ENCODE measurements at places on chromosomes 5 and 9.

- no peak for DNase-seq
These were observed 1021.7 kb downstream of the EFNA5 start for GRCh38 chr5:106649031-106649430.

DNA sequence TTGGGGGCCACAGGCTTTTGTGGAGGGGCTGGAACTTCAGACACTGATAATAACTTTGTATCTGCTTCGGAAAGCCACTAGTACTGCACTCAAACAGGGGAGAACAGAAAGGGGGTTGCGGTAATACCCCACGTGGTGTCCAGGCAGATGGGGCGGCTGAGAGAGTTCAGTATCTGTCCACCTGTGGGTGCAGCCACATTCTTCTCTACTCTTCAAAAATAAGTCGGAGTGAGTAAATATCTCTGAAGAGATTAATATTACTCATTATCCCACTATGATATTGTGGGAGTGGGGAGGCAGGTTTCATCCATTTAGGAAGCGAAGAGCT is 102.1 kb upstream of the SSBP2 start:
- no peak for DNase-seq

DNA sequence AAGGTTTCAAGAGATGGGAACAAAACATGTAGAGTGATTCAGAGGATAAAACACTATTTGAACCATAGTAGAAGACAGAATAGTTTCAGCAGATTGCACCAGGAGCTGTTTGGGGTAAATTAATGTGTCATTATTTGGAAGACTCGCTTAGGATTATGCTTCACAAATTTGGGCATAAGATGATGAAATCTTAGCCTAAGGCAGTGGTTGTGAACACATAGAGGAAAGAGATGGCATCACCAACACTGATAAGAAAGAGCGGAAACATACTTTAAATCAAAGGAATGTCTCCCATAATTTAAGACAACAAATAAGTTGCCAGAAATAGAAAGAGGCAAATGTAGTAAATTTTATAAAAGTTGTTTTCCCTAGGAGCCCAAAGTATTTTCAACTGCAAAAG is 66.1 kb upstream of the TBCA start:
- no peak for DNase-seq

- no peak for DNase-seq
These were observed 92.5 kb downstream of the ELAVL2 start for GRCh38 chr9:23733495-23734078.

DNA sequence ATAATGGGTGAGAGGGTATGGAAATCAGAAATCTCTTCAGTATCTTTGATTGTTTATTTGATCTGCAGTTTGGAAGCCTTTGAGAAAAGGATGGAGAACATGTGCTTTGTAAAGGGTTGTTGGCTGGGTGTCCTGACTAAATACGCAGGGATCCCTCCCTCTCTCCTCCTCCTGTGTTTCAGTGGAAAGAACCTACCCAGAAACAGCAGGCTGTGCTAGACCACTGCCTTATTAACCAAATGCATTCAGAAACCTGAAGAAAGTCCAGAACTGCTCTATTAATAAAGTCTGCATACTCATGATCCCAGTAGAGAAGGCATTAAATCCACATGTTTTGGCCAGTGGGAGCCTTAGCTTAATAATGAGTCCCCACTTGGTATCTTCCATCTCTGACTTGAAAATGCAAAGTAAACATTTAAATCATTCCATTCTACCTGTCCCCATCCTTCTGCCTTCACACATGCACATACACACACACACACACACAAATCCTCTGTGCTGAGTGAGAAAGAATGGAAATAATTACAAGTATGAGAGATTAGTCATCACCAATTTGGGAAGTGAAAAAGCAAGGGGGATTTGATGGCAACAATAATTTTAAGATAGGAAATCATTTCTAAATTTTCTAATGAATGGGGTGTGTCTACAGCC is 10.0 kb upstream of the LECT2 start:
- no peak for DNase-seq

DNA sequence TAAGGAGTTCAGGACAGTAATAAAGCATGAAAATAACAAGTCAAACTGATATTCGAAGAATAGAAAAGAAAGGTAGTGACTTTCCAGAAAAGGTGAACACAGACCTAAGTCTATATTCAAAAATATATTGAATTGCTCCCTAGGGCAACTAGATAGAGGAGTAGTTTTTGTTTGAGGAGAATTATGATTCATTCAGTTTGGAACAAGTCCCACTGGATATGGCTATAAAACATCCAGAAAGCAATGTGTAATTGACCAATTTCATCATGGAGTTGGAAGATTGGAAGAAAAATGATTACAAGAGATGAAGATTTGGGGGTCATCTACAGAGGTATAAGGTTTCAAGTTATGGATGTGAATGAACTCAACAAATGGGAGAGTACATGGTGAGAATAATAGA is 117.5 kb upstream of the ZNF462 start:
- DNase-seq: no peak

- DNase-seq: peak; percentile 73
These were observed 79.5 kb upstream of the HTR4 start for GRCh38 chr5:148733601-148734438.

- DNase-seq: no peak
These were observed 7.6 kb upstream of the GRPEL2 start for GRCh38 chr5:149337736-149338135.

GRCh38 chr5:73061593-73061992 is 58.8 kb upstream of the TMEM171 start:
- no peak for DNase-seq

DNA sequence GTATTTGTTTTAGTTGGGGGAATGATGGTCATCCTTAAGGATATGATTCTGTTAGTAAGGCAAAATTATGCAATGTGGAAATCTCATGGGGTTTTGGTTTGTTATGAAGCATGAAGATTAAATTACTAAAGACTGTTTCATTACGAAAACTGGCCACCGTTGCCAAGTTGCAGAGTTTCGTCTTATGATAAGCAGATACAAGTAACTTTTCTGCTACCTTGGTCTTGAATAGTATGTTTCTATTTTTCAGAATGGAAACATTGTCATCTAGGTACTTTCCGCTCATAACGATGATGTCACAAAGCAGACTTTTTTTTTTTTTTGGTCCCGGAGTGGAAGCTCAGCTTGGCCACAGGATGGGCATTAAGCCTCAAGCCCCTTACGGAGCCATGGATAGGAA is 4.2 kb downstream of the CCNI2 start:
- DNase-seq: no peak

GRCh38 chr5:75720882-75721281 is 3.6 kb upstream of the POC5 start:
- DNase-seq: no peak

- DNase-seq: no peak
These were observed 41.9 kb upstream of the TESK1 start for GRCh38 chr9:35562895-35563780.

DNA sequence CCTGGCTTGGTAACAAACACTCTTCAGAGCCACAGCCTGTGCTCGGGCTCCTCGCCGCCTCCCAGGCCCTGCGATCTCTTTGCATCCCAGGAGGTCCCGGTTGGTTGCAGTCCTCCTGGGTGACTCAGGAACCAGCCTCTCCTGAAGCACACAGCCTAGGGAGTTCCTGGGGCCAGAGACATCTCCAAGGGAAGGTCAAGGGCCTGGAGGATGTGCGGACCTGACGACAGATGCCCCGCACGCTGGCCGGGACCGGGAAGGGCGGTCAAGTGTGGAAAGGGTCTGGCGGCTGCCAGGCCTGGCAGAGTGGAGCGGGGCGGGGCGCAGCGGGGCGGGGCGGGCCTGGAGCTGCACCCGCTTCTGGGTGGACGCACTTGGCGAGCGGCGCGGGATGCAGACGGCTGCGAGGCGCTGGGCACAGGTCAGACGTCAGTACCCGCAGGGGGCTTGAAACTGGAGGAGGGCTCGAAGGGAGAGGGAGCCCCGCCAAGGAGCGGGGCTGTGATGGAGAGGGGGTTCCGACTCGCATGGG is 45.0 kb upstream of the PRSS3 start:
- no peak for DNase-seq

DNA sequence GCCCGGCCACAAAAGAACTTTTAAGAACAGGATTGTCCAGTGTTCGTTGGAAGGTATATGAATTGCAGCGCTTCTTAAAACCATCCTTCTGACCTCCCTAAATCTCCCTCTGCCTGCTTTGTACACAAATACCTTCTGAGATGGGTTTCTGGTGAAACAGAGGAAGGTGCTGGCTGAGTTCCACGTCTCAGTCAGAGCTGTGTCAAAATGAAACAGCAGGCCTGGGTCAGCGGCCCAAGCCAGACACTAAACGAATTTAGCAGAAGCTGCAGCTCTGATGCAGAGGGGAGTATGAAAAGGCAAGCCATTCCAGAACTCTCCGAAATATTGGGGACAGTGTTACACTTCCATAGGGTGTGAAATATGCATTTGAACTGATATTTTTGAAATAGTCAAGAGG is 37.8 kb upstream of the CRB2 start:
- DNase-seq: no peak

- DNase-seq: no peak
These were observed 694 bp upstream of the PLIN2 start for GRCh38 chr9:19127871-19128500.

- no peak for DNase-seq
These were observed 156.0 kb upstream of the MAST4 start for GRCh38 chr5:66440202-66440680.

DNA sequence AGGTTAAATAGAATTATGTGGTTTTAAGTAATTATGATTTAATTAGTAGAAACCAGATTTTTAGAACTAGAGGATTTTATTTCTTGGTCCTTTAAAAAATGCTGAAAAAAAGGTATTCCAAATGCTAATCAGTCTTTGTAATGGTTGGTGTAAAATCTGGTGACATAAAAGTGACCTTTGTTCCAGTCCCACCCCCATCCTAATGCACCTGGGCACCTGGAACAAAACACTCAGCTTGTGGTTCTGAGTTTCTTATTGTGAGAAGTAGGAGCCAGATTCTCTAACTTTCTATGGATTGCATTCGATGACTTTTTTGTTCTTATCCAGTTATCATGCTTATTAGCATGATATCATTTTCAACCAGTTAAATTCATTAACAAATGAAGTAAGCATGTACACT is 115.1 kb upstream of the CTNND2 start:
- no peak for DNase-seq

GRCh38 chr9:123871781-123872180 is 58.1 kb downstream of the DENND1A start:
- DNase-seq: no peak

GRCh38 chr9:128729766-128730517 is 6.0 kb upstream of the ZDHHC12 start:
- DNase-seq: no peak

DNA sequence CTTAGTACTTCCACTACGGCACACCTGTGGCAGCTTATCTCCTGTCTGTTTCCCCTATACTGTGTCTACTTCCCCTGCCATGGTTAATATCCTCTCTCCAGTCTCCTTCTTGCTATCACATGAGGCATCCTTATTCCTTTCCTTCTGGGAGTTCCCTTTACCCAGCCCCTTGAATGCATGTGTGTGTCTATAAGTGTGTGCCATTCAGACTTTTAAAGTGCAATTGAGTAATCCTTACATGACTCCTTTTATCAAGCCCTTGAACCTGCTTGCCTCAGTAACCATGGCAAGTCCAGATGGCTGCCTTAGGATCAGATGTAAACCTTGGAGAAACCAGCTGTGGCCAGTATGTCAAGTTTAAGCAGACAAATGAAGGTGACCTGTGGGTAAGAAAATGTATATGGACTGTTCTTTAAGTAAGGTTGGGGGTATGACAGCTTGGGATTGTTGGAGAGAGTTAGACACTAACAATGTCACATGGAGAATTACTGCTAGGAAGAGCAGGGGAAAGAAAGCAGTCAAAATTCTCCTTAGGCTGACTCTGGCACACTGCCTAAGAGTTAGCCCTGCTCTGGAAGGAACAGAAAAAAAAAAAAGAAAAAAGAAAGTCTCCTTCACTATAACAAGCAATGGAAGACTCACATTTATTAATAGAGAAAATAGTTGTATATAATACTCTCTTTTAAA is 142.1 kb downstream of the HINT1 start:
- DNase-seq: no peak

DNA sequence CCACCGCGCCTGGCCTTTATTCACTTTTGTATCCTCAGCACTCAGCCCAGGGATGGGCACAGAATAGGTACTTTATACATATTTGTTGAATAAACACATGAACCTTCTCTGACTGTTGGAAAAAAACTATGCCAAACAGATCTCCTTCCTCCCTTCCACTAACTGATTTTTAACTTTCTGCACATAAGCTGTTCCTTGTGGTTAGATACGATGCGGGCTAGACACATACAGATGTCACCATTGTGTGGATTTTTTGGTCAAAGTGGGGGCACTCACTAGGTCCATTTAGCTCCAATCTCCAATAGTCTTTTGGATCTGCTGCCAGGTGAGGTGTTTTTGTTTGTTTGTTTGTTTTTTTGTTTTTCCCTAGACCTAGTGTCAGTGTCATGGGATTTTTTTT is 5.1 kb downstream of the TEX48 start:
- no peak for DNase-seq

DNA sequence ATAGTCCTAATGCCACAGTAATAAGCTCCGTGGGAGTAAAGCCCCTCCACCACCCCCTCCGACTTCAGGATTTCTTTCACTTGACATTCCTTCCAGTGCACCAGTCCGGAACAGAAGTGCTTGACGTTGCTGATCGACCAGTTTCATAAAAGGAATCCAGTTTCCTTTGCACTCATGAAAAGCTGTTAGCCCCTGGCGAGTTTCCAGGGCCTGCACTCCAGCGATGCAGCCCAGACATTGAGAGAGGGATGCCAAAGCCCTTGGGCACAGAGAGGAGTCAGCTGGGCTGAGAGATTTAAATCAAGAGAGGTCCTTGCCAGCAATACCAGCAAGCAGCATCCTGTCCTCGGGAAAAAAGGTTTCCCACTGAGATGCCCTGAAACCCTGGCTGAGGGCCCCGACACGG is 170.1 kb downstream of the GABBR2 start:
- peak; percentile 65 for DNase-seq

DNA sequence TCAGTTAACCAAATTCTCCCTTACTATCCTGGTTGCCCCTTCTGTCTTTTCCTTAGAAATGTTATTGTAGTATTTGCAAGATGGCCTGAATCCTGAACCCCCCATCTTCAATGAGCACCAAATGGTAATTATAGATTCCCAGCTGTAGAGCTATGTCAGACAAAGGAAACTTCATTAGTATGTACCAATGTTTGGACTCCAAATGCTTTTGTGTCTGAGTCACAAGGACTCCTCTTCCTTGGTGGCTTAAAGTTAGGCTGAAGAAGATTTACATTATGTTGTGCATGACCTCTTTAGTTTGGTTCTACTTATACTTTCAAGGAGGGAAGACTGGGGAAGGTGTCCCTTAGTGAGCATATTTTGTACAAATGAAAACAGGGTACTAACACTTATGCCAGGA is 105.9 kb upstream of the CDKN2B start:
- DNase-seq: no peak

GRCh38 chr9:20603524-20604268 is 18.6 kb downstream of the MLLT3 start:
- DNase-seq: no peak

GRCh38 chr5:132114150-132115121 is 40.8 kb downstream of the CSF2 start:
- no peak for DNase-seq
